ENCODE measurements at places on chromosomes 2 and 18. TPM values are rescaled to one million over a fixed set of nuclear protein-coding genes. Genes with fewer than 3 reads are reported as not detected.

DNA sequence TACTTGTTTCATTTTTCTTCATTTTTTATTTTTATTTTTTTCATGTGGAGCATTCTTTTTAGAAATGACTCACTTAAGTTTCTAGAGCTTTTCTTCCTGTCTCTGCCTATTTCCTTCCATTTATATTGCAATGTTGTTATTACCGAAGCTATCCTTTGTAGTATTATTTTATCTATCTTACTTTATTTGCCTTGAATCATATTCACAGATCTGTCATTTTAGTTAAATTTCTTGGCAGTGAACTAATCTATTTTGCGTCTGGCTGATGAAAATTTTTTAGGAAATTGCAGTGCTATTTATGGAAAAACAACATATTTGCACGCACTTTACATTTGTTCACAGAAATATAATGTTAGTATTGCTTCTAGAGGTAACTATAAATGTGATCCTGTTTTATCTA is 956.9 kb upstream of the SLC39A10 start:
- H3K4me3 ChIP-seq = no peak overlapping the region
- H3K27me3 ChIP-seq = no peaks in the 10 kb centered on the region
- no peaks in the 10 kb centered on the region for H3K4me1 ChIP-seq
- H3K36me3 ChIP-seq = no peaks in the 10 kb centered on the region
- DNase-seq = no peak

DNA sequence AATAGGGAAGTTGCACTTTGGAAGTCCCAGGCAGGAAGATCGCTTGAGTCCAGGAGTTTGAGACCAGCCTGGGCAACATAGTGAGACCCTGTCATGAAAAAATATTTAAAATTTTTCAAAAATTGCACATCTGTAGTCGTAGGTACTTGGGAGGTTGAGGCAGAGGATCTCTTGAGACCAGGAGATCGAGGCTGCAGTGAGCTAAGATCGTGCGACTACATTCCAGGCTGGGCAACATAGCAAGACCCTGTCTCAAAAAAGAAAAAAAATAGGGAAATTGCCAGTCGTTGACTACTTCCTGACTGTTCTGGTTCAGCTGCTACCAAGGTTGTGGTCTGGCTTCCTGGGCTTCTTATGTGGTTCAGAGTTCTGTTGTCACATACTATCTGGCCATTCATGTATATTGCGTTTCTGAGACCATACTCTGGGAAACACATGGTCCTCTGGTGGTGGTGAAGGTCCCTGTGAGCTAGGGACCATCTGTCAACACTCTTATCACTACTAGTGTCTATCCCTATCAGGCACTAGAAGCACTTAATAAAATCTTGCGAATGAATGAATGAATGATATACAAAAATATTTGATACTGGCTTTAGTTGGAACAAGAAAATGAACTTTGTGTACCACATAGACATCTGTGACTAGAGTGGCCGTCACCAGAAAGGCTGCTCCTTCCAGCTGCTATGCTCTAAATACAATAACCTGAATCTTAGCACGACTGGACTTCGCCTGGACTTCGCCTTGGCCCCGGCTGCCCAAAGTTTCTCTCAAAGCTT is 861 bp upstream of the KLHL23 start:
- H3K27ac ChIP-seq = no peak overlapping the region
- H3K36me3 ChIP-seq = no peaks in the 10 kb centered on the region
- peak overlapping the region; percentile 86 for H3K4me3 ChIP-seq
- DNase-seq = no peak
- H3K27me3 ChIP-seq = peaks cover 41% of the 10 kb centered on the region
- peaks cover 20% of the 10 kb centered on the region for H3K4me1 ChIP-seq

- no peak overlapping the region for H3K4me3 ChIP-seq
- no peaks in the 10 kb centered on the region for H3K4me1 ChIP-seq
- no peak overlapping the region for H3K27ac ChIP-seq
Measured at GRCh38 chr2:200438251-200438650, 71.6 kb downstream of the KCTD18 start.

The ARHGAP28 gene
- not detected for total RNA-seq

DNA sequence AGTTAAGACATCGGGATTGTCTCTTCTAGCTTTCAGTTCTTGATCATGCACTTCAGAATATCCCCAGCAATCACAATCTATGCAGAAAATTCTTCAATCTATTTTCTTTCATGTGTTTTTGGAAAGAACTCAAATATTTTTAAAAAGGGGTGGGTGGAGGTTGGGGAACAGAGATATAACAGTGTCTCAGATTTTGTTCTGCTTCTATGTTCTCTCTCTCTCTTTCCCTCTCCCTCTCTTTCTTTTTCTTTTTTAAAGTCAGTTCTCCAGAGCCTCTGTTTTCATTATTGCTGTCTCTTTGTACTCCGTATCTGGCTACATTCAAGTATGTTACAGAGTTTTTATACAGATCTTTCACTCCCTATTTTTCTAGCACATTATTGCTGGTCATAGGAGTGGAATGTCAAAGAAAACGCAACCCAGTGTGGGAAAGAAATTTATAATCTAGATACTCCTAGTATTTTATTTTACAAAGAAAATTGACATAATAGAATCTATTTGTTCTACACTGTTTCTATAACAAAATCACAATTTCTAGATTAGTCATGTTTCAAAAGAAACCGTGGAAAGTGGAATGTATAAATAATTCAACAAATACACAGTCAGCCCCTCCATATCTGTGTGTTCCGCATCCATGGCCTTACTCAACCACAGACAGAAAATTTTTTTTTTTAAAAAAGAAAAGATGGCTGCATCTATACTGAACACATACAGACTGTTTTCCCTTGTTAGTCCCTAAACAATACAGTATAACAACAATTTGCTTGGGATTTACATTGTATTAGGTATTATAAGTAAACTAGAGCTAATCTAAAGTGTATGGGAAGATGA is 11.2 kb upstream of the NEMP2 start:
- no peak overlapping the region for H3K4me3 ChIP-seq
- H3K27me3 ChIP-seq = no peaks in the 10 kb centered on the region
- H3K27ac ChIP-seq = no peak overlapping the region

DNA sequence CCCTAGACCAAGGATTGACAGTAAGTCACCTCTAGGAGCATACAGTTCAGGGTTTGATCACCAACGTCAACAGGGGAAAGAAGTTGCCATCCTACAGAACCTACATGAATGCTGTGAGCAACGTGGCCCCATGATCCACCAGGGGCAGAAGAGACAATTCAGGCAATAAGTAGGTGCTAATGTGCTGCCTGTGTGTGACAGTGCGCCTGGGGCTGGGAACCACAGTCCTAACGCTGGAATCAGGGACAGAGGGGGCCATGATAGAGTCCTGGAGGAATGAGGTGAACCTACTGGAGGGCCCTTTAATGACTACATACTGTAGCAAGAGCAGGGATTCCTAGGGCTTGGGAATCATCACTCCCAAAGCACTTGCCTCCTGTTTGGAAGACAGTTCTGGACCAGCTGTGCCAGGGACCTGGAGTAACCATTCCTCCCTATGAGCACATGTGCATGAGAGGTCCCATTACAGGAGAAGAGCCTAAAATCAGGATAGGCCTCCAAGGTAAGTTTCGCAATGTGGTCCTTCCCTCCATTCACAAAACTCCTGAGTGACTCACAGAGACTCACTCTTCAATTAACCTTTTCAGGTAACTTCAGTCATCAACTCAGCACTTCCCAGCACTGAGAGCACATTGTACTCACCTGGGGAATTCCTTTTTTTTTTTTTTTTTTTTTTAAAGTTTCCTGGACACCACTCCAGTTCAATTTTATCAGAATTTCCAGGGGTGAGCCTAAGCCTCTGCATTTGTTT is 214.0 kb downstream of the TMEM163 start:
- H3K36me3 ChIP-seq = no peaks in the 10 kb centered on the region
- no peak overlapping the region for H3K4me3 ChIP-seq
- H3K4me1 ChIP-seq = no peaks in the 10 kb centered on the region
- H3K27ac ChIP-seq = no peak overlapping the region

- H3K27me3 ChIP-seq = no peaks in the 10 kb centered on the region
- no peak overlapping the region for H3K27ac ChIP-seq
- H3K4me1 ChIP-seq = peaks cover 10% of the 10 kb centered on the region
Measured at GRCh38 chr2:212912445-212913103, 238.8 kb downstream of the IKZF2 start.

- H3K27ac ChIP-seq = peak overlapping the region; percentile 93
- peaks cover 77% of the 10 kb centered on the region for H3K36me3 ChIP-seq
- peak; percentile 72 for DNase-seq
- H3K27me3 ChIP-seq = no peaks in the 10 kb centered on the region
Measured at GRCh38 chr2:197205585-197206215, 104.9 kb downstream of the ANKRD44 start.

The TAF1B gene
- 54.7 TPM for total RNA-seq

DNA sequence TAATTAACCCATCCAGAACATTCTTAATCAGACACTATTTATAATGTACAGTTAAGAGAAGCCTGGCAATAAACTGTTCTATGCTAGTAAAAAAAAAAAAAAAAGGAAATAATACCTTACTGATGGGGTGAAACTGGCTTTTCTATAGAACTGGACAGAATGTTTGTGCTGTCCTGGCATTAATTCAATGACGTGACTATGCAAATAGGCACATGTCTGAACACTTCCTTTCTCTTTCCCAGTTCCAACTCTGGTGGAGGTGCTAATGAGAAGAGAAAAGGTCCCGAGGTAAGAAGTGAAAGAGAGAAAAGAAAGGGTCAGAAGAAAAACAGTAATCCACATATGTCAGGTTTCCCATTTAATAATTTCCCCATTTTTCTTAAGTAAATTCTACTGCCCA is 508.4 kb downstream of the ZEB2 start:
- H3K36me3 ChIP-seq = peaks cover 6% of the 10 kb centered on the region
- H3K27ac ChIP-seq = no peak overlapping the region
- no peaks in the 10 kb centered on the region for H3K27me3 ChIP-seq
- no peak for DNase-seq
- H3K4me3 ChIP-seq = no peak overlapping the region
- no peaks in the 10 kb centered on the region for H3K4me1 ChIP-seq

DNA sequence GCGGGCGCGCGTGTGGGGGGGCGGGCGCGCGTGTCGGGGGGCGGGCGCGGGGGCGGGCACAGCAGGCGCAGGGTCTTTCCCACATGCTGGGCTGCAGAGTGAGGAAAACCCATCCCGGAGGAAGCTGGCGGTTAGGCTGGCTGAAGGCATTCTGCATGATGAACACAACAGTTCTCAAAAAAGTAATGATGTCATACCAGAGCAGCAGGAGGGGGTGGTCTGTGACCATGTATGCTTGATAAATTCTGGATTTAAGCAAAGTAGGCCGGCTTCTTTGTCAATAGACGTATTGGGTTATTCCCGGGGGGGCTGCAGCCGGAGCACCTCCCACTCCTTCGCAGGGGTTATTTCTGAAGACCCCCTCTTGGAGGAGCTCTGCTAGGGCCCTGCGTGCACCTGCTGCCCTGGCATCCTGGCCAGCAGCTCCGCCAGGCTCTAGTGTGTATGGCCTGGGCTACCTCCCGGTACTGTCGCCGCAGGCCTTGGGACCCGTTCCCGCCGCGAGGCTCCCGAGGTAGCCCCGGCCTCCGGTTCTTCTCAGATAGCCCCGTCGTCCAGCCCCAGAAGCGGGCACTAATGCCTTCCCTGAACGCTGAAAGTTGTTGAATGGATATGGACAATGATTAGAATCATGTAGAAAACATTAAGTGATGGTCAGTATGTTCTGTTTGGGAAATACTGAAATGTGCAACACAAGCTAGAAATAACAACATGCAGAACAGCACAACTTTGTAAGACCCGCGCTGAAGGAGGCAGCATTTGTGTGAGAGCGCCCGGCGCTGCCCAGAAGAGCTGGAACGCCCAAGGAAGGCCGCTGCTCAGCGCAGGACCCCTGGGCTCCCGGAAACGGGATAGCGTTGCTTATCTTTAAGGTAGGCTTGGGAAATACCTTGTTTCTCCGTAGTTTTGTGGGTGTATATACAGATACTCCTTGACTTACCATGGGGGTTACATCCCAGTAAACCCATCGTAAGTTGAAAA is 101.4 kb upstream of the RAB6C start:
- H3K36me3 ChIP-seq = no peaks in the 10 kb centered on the region
- no peak overlapping the region for H3K27ac ChIP-seq
- H3K27me3 ChIP-seq = no peaks in the 10 kb centered on the region
- peak overlapping the region; percentile 39 for H3K4me3 ChIP-seq
- no peak for DNase-seq
- H3K4me1 ChIP-seq = peaks cover 9% of the 10 kb centered on the region

DNA sequence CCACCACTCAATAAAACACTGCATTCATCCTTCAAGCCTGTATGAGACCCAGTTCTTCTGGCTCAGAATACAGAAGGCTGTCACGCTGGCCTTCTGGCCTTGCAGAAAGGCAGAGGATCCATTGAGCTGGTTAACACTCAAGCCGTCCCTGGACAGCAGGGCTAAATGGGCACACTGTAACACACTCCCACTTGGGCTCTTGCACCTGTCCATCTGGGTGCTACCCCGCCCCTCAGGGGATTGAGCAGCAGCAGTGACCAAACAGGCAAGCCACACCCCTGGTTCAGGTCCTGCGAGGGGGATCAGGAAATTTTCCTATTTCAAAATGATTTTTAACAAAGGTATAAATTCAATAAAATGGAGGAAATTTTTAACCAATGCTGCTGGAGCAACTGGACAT is 936.0 kb downstream of the CNTNAP5 start:
- H3K27me3 ChIP-seq = no peaks in the 10 kb centered on the region

The ABCB11 gene
- not detected for total RNA-seq

The MCFD2 gene
- total RNA-seq = 48.4 TPM

The ALPG gene
- not detected for total RNA-seq

DNA sequence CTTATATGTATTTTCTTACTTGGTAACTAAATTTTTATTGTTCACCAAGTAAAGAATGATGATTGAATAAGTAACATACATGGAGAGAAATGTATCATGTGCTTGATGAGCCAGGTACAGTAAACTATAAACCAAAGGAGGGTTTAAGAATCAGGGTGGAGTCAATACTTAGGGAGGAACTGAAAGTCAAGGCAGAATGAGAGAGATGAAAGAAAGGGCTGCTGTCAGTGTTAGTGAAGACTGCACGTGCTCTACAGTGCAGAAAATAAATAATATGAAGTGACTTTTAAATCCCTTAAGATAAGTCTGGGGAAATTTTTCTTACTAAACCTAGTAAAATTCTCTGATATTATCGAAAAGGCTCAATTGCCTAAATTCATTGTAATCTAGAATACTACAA is 986.0 kb downstream of the DSC3 start:
- H3K27ac ChIP-seq = no peak overlapping the region
- no peaks in the 10 kb centered on the region for H3K27me3 ChIP-seq
- H3K36me3 ChIP-seq = no peaks in the 10 kb centered on the region
- DNase-seq = no peak

The CENPA gene
- total RNA-seq = 39.5 TPM

The CABLES1 gene
- total RNA-seq = 2.7 TPM

DNA sequence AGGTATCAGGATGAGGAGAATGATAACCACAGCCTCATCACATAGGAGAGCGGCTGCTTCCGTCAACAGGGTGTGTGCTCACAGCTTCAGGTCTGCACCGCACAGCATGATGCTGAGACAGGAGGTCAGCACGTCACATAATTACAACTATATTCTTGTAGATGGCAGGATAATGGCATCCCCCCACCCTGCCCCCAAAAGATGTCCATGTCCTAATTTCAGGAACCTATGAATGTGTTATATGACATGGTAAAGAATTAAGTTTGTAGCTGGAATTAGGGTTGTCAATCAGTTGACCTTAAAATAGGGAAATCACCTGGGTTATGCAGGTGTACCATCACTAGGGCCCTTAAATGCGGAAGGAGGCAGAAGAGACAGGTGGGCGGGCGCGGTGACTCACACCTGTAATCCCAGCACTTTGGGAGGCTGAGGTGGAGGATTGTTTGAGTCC is 73.9 kb downstream of the ARL4C start:
- peak overlapping the region; percentile 99 for H3K27ac ChIP-seq
- DNase-seq = peak; percentile 75
- H3K4me1 ChIP-seq = peaks cover 78% of the 10 kb centered on the region
- peaks cover 21% of the 10 kb centered on the region for H3K36me3 ChIP-seq
- peak overlapping the region; percentile 19 for H3K4me3 ChIP-seq
- H3K27me3 ChIP-seq = peaks cover 1% of the 10 kb centered on the region
